ENCODE measurements at places on chromosomes 5 and 9.
A peak's percentile ranks its signal among the peaks of the same experiment; 100 is the strongest.

GRCh38 chr5:94240596-94240992, 377.8 kb downstream of the KIAA0825 start:
- DNase-seq, result no peak

DNA sequence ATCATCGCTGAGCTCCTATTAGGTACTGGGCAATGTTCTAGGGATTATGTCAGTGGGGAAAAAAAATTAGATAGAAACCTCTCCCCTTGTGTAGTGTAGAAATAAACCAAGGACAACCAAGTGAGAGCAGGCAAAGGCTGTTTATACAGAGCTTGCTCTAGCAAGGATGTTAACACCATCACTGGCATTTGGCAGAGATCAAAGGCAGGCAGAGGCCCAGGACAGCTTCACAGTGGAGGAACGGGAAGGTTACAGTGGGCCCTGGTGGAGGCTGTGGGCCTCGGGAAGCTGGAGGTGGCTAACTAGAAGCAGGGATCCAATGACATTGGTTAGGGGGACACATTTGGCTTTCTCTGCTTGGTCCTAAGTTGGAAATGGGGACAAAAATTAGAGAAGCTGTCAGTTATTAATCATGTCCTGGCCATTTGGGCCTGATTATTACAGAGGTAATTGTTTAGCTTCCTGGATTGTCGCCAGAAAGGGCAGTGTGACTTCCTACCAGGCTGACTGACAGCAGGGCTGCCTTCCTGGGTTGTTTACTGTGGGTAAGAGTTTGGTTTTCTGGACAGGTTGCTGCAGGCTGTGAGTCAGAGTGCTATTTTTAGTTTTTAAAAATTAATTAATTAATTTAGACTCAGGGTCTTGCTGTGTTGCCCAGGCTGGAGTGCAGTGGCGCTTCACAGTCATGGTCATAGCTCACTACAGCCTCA, 259.3 kb downstream of the ROR2 start:
- no peak for DNase-seq

DNA sequence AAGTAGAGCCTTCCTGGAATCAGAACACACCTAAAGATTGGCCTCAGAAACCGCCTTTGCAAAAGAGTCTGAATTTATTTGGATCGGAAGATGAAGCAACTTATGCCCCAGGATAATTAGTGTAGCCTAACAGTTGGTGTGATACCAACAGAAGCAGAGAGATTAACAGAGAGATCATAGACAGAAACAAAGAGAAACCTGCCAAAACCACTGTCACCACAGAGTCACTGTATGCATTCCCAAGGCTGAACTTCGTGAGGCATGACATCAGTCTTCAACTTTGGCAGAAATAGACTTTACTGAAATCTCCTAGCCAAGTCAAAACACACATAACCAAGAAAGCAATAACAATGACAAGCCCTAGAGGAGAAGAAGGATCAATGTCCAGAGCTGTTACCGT, 361.8 kb downstream of the ELAVL2 start:
- no peak for DNase-seq

DNA sequence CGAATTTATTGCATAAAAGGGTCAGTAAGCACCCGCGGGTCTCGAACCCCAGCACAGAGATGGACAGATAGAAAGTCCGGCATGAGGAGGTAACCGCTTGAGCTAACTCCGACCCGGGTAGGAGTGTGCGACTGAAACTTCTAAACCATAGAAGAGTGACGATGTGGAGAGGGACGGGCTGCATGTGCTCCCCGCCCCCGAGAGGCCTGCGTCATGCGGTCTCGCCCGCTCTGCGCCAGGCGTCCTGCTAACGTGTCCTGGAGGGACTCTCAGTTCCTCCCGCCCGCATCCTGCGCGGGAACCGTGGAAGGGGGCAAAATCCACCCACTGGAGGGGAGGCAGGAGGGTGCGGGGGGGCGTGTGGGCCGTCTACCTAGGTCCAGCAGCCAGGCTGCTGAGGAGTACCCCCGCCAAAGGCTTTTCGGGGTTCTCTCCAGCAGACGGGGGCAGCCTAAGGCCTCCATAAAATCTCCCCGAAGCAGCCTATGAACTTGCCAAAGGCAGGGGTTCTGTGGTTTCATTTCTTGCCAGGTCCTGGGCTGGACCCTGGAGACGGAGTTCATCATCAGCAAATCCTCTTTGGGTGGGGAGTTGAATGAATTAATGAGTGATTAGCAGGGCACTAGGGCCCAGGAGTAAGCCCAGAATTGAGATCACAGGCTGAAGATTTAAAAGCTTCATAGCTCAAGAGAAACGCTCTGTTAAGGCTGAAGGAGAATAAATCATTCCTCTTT, 51.9 kb downstream of the TGFBI start:
- no peak for DNase-seq

- no peak for DNase-seq
These were observed 358.0 kb downstream of the ENC1 start for GRCh38 chr5:74282490-74282889.

GRCh38 chr9:8895861-8896224, 1096.3 kb upstream of the DMAC1 start:
- peak; percentile 8 for DNase-seq

DNA sequence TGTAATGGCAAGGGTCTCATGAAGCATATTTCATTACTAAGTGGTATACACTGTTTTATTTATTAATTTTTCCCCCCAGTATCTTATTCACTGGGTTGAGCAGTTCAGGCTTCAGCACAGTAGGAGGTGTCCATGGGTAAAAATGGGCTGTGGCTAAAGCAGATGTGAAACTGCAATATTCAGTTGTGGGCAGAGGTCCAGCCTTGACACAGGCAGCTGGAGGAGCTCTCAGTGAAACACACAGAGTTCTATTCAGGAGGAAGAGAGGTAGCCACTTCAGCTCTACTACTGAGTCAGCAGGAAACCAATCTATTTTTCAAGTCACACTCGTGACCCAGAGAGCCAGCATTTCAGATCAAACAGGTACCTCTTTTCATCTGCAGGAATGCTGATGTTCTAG, 418.3 kb downstream of the CDH10 start:
- DNase-seq, result no peak

DNA sequence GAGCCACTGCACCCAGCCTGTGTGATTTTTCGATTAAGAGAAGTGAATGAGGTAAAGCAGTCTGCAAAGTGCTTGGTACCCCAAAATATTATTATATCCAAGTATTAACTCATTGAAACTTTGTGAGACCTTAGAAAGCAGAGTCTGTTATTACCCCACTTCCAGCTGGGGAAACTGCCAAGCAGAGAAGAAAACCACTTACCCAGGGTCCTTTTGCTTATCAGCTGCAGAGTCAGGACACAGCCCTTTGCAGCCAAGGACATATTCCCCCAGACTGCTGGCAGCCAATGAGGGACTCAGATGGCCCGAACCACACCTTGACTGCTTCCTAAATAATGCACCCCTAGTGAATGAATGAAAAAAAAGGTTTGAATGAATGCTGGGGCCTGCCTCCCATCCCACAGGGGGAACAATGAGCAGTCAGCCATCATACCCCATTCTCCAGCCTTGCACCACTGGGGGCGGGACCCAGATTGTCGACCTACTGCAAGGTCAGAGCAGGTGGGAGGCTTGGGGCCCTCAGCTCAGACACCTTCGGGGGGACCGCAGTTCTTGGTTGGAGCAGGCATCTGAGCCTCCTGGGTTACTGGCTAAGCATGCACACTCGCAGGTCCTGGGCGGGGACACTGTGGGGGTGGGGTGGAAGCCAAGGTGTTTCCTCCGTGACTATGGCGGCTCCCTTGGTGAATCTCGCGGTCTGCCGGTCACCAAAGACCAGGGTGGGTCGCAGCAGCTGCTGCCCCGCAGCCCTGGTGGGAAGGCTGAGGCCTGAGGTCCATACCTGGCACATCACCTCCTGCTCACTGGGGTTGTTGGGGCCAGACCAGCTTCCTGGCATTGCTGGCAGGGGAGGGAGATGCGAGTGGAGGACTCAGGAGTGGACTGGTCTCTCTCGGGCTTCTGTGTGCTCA, 29.7 kb downstream of the PRRT1B start:
- no peak for DNase-seq

DNA sequence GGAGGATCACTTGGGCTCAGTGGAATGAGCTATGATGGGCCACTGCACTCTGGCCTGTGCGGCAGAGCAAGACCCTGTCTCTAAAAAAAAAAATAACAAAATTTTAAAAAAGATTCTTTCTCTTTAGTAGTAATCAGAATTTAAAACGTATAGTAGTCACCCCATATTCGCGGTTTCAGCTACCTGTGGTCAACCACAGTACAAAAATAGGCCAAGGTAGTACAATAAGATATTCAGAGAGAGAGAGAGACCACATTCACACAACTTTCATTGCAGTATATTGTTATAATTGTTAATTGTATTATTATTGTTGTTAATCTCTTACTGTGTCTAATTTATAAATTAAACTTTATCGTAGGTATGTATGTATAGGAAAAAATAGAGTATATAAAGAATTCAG, 18.7 kb downstream of the INIP start:
- DNase-seq, result no peak

DNA sequence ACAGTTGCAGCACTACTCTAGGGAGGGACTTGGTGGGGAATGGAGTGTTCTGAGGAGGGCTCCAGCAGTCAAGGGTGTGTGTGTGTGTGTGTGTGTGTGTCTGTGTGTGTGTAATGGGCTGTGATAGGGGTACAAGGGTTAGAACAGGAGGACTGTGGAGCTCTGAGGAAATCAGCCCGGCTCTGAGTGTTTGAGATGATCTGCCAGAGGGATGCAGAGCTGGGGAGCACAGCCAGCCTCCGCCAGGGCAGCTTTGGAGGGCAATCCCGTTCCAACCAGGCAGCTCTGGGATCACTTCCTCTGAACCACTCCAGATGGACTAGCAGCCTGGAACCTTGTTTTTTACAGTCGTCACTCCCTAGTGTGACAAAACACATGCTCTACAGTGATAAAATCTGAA, 3.0 kb upstream of the SLC6A7 start:
- no peak for DNase-seq

GRCh38 chr5:62138607-62139006, 167.4 kb upstream of the KIF2A start:
- no peak for DNase-seq

GRCh38 chr5:14628346-14628745, 36.2 kb upstream of the OTULIN start:
- no peak for DNase-seq

DNA sequence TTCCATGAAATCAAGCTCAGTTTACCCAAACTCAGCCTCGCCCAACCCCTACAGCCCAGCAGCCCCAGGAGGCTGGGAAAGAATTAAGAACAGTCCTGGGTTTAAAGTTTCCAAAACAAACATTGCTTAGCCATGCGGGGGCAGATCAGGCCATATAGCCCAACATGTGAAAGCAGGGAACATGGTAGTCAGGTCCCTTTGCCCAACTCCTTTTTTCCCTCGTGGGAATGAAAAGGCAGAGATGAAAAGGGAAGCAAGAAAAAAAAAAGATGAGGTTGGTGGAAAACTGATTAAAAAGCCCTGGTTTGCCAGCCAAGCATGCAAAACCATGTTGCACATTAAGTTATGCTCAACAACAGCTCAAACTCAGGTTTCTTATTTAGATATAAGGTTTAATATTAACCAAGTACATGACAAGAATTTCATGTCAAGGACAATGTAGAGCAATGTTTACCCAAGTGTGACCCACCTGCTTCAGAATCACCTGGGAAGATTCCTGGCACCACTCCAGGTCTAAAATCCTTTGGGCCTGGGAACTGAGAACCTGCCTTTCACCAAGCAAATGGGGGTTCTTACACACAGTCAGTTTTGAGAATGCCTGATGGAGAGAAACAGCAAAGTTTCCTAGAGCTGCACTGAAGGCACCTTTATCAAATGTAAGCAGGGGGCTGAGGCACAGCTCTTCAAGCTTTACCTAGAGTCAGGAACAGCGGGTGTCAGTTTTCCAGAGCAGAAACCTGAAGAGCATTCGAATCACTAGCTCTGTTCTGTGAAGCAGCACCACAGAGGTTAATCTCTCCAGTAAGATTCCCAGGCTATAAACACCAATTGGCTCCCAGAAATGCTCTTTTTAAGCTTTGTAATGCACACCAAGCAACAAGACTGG, 1.7 kb downstream of the FREM1 start:
- no peak for DNase-seq

DNA sequence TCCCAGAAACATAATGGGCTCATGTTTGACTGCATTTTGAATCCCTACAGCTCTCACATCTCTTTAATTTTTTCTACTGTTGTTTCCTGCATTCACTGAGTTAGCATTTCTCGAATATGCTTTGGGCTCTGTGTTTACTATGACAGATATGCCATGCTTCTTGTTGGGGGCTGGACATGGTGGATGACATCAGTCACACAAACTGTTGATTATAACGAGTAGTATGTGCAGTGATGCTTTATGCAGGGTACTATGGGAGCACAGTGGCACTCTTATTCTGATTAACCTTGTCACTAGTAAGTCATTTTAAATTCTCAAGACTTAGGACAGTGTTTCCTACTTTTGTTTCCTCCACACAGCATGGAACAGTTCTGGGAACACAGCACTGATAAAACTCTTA, 295.4 kb upstream of the ZNF608 start:
- DNase-seq, result no peak

- DNase-seq, result no peak
These were observed 12.2 kb downstream of the QSOX2 start for GRCh38 chr9:136233411-136233810.

DNA sequence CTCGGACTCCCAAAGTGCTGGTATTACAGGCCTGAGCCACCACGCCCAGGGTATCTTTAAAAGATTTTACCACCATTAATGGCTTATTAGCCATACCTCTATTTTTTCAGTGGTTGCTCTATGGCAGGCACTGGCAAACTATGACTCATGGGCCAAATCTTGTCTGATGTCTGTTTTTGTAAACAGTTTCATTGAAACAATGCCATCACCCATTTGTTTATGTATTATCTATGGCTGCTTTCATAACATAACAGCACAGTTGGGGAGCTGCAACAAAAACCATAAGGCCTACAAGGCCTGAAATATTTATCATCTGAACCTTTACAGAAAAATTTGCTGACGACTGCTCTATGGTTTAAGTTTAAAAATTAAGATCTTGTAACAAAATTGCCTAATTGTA, 66.8 kb downstream of the SLC38A9 start:
- no peak for DNase-seq

DNA sequence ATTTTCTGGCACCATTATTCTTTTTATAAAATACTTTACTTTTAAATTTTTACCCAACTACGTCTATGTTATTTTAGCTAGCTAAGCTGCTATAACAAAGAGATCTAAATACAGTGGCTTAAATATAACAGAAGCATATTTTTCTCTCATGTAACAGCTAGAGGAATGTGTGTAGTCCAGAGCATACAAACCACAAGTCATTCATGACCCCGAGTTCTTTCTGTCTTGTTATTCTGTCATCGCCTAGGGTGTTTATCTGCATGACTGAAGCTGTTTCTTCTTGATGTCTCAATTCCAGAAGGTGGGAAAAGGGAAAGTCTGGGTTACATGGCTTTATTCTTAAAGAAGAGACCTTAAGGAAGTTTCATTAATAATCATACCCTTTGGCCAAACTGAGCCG, 136.9 kb upstream of the RFX3 start:
- DNase-seq, result no peak

Measured in NCI-H2107 (cell line).